NCI-H187 treated with DMSO at 0.1 percent for 48 hours (cell line): ENCODE measurements at places on chromosomes 11 and 22.

- no peak for DNase-seq
Observed at GRCh38 chr11:108035690-108036089, 27.0 kb downstream of the CUL5 start.

DNA sequence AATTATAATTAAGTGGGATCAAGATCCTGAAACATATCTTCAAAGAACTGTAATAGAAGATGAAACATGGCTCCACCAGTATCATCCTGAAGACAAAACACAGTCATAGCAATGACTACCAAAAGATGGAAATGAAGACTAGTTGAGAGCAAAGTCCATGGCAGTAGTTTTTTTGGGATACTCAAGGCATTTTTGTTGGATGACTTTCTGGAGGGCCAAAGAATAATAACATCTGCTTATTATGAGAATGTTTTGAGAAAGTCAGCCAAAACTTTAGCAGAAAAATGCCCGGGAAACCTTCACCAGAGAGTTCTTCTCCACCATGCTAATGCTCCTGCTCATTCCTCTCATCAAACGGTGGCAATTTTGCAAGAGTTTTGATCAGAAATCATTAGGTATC, 809.4 kb upstream of the RAG2 start:
- no peak for DNase-seq

DNA sequence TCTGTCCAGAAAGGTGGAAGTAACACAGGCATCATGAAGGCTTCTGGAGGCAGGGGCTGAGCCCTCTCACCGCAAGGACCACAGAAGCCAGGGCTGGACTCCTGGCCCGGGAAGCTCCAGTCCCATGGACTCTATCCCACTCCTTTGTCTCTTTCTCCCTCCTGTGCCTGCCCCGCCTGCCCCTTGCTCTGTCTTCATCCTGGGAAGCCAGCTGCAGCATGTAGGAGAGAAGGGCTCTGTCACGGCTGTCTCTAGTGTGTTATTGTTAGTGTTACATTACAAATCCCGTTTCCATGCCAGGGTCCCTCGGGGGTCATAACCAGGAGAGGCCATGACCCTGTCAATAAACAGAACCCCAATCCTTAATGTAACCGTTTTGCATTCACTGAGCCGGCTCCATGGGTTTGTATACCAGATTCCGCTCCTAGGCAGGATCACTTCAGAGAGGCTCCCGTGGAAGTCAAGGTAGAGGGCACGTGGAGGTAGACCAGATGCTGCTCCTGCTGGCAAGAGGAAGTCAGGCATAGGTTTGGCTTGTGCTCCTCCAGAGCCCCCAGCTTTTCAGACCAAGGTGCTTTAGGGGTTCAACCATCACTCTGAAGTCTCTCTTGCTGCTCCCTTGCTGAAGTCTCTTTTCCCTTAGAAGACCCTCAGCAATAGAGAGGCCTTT, 293.2 kb downstream of the ETS1 start:
- no peak for DNase-seq

- DNase-seq, result peak; percentile 35
Observed at GRCh38 chr11:86938900-86939880, 16.0 kb downstream of the FZD4 start.

DNA sequence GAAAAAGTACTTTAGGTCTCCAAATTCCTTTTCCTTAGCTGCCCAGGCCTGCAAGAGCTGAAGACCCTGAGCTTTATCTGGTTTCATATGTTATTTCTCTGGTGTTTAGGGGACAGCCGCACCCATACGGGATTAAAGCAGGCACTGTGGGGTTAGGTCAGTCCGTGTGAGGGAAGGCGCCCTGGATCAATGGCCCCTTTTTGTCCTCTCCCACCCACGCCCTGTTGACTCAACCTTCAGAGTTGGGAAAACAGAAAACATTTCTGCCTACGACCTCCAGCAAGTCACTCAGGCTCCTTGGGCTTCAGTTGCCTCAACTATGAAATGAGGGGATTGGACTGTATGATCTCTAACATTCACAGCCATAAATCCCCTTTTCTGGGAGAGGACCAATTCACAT, 55.2 kb upstream of the BARX2 start:
- DNase-seq, result no peak

DNA sequence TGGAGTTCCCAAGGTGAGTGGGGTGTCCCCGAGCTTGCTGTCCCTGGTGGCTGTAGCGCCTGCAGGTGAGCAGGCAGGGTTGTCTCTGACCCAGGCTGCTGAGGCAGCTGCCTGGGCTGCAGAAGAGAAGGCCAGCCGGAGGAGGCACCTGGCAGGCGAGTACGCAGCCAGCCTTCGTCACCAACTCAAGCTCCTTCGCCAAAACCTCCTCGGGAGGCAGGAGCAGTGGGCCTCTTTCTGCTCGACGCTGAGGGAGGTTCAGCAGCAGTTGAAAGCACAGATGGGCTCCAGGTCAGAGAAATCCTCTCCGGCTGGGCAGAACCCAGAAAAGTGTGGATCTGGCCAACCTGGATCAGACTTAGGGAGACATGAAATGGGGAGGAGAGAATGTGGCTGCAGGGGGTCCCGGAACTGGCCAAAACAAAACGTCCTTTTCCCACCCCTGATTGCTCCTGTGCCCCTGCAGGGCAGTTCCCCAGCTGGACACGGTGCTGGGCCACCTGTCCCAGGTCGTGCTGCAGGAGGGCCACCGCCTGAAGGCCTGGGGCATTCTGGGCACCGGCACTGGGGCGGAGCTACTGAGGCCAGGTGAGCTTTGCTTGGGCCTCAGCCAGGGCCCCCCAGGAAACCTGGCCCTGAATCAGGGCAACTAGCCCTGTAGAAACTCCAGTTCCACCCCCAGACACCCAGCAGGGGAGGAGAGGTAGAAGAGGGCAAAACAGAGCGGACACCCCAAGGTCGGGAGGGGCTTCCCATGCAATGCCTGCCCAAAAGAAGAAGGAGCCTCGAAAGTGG, 56.7 kb downstream of the BTG4 start:
- DNase-seq, result no peak

DNA sequence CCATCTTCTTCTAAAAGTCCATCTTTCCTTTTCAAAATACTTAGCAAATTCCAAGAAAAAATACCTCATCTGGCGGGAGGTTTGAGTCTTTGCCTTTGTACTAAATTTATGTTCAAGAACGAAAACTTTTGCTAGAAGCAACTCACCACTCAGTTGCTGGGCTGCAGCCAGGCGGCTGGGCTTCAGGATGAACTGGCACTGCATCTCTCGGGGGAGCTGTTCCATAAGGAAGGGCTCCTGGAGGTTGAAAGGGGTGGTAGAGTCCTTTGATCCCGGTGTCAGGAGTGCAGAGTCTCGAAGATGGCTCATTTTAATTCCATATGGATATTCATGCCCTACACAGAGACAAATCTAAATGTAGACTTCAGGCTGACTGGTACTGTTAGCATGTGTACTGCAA, 105.8 kb downstream of the ARHGAP20 start:
- DNase-seq, result no peak

DNA sequence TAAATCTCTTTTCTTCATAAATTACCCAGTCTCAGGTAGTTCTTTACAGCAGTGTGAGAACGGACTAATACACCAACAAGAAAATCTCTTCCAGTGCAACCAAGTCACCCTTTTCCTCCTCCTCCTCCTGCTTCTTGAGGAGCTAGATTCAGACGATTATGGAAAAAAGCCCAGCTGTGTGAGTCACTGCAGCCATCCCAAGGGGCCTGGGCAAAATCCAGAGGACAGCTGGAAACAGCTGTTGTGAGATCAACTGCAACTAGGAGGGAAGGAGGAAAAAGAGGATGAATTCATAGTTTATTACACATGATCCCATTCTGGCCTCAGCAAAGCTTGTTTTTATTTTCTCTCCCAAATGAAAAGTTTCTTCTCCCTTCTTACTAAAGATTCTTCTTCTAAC, 32.9 kb downstream of the RBFOX2 start:
- DNase-seq, result no peak

- DNase-seq, result no peak
Observed at GRCh38 chr11:2517386-2518064, 72.7 kb downstream of the KCNQ1 start.

- DNase-seq, result no peak
Observed at GRCh38 chr11:12704049-12704448, 29.8 kb downstream of the TEAD1 start.
